ENCODE measurements at places on chromosomes 5 and 9. TPM values are rescaled to one million over a fixed set of nuclear protein-coding genes. Genes with fewer than 3 reads are reported as not detected.

DNA sequence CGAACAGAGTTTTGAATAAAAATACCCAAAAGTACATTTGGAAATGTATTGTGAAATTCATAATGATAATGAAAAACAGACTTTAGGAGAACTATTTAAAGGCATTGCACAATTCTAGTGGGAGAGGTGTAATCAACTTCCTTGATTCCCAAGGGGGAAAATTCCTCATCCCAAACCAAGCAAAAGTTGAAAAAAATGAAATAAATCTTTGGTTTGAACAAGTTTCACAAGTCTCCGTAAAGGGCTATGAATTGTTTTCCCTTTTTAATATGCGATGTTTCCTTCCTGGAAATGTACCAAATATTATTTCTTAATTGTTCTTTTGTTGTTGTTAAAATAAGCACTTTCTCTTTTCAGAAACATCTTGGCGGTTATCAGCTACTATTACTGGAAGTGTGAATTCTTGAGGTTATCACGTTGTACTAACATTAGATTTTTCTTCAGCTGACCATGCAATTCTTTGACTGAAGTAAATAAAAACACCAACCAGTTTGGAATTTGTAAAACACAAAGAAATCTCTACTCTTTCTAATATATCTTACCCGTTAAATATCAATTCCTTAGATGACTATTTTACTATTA, 59.3 kb downstream of the SVEP1 start:
- DNase-seq: no peak

- no peak for DNase-seq
These were observed 14.3 kb upstream of the RANBP6 start for GRCh38 chr9:6029604-6030274.

PCDHB11 gene
- 0.13 TPM for polyA plus RNA-seq

DNA sequence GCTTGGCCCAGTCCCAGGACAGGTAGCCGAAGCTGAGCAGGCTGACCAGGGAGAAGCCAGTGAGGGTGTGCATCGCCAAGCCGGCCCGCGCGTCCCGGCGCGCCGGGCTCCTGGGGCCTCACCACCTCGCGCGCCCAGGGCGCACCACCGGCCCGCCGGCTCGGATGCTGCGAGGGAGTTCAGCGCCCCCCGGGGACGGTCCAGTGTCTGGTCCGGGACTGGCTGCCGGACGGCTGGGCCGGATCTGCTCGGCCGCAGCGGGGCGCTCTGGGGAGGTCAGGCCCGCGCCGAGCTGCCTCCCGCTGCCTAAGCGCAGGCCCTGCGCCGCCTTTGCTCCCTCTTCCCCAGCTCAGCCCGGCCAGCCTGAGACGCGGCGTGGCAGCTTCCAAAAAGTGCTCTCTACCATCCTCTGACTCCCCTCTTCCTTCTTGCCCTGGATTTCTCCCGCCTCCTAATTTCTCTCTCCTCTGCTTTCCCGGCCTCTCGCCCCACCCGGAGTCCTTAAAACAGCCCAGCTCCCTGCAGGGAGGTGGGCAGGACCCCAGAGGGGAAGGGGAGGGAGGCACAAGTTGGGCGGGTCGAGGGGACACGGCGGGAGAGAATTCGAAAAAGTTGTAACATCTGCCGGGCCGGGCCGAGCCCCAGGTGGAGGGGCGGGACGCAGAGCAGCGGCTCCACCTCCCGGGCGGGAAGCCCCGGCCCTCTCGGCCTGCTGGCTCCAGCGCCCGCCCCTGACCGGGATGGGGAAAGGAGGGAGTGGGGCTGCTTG, at the start of gene ARSI:
TSS of gene ARSI (minus strand) at position 605 of the 769 bp plus-strand sequence. CDS start at position 73, 532 bp downstream.
- no peak for DNase-seq

PHF24 gene
- polyA plus RNA-seq: 0.03 TPM

GRCh38 chr9:2307480-2307879, 292.3 kb downstream of the SMARCA2 start:
- no peak for DNase-seq

GRCh38 chr5:106408141-106408540, 1262.6 kb downstream of the EFNA5 start:
- no peak for DNase-seq

PGM5 gene
- 3.7 TPM for polyA plus RNA-seq

DNA sequence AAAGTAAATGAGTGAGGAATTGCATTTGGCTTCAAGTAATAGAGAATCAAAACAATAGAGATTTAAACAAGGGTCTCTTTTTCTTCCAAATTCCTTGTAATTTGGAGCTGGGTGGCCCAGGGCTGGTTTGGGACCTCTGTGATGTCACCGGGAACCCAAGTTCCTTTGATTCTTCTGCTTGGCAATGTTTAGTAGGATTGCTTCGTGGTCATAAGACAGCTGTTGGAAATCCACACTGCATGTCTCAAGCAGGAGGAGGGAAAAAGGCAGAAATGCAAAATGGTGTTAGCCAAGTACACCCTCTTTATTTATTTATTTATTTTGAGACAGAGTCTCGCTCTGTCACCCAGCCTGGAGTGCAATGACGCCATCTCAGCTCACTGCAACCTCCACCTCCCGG, 72.6 kb upstream of the IL12B start:
- no peak for DNase-seq

AMBP gene
- not detected for polyA plus RNA-seq

DNA sequence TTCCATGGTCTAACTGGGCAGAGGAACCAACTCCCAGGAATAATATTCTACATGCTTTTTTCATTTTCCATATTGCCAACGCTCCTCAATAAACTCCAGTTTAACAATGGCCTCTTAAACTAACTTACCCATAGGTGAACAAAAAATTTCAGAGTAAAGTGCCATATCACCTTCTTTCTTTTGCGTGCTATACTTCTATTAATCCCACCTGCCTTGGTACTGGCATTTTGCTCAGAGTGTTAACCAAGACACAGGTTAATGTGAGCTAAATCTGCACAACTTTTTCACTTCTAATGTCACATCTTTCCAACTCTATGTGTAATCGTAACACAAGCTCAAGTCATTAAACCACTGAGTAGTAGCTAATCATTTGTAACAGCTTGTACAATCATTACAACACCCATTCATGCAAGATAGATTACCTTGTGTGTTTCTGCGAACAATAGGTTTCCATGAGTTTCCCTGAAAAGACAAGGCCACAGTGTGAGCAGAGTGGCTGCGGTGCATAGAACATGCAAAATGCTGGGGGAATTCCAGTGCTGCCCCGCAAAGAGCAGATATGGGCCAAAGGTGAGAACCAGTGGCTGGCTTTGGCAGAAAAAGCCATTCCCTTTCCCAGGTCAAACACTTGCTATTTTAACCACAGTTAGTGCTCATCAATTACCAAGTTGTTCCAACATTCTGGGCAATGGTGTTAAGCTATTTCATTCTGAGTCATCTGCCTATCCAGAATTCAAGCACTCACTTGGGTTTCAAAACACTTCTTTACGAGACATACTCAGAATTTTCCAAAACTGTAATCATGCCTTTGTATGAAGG, 42.8 kb downstream of the TIMD4 start:
- no peak for DNase-seq

Measured in psoas muscle (tissue), 8 donors.